Right lung (tissue), 10 donors: ENCODE measurements at places on chromosomes 1 and 21. TPM values are rescaled to one million over a fixed set of nuclear protein-coding genes. Genes with fewer than 3 reads are reported as not detected.

DNA sequence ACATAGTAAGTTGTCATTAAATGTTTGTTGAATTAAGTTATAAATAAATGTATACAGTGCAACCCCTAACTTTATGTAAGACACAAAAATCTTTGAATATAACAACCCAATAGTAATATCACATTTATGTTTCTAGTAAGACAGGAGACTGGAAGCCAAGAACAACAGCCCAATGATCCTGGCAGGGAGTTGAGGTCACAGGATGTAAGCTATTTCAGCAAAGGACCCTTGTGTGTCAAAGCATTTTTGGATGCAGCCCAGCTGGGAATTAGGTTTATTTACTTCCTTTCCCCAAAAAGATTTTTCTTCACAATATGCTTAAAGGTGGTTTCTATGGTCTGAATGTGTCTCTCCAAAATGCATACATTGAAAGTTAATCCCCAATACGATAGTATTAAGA is 34.0 kb upstream of the ABCA4 start:
- DNase-seq = no peak

- no peak for DNase-seq
Observed at GRCh38 chr1:207646944-207647579, 2.1 kb downstream of the CR1L start.

DNA sequence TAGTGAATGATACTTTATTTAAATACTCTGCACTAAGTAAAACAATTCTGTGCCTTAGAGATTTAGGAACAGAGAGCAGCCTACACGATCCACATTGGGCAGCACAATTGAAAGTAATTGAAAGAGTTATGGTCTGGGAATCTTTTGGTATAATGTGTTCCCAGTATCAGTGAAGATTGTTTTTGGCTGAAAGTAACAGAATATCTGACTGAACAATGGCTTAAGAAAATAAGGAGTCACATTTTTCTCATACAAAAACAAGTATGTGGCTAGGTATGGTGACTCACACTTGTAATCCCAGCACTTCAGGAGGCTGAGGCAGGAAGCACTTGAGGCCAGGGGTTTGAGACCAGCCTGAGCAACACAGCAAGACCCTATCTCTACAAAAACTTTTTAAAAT is 306.2 kb downstream of the NFIA start:
- DNase-seq = no peak

The MROH9 gene
- 0.89 TPM for polyA plus RNA-seq

The TACSTD2 gene
- polyA plus RNA-seq = 11.6 TPM

The C1QTNF12 gene
- 0.41 TPM for polyA plus RNA-seq

The NHLH1 gene
- polyA plus RNA-seq = 0.16 TPM

GRCh38 chr1:57925226-57925625 is 501.4 kb upstream of the DAB1 start:
- DNase-seq = no peak

The ID3 gene
- polyA plus RNA-seq = 172 TPM

GRCh38 chr1:81466961-81467360 is 333.8 kb upstream of the ADGRL2 start:
- DNase-seq = no peak

DNA sequence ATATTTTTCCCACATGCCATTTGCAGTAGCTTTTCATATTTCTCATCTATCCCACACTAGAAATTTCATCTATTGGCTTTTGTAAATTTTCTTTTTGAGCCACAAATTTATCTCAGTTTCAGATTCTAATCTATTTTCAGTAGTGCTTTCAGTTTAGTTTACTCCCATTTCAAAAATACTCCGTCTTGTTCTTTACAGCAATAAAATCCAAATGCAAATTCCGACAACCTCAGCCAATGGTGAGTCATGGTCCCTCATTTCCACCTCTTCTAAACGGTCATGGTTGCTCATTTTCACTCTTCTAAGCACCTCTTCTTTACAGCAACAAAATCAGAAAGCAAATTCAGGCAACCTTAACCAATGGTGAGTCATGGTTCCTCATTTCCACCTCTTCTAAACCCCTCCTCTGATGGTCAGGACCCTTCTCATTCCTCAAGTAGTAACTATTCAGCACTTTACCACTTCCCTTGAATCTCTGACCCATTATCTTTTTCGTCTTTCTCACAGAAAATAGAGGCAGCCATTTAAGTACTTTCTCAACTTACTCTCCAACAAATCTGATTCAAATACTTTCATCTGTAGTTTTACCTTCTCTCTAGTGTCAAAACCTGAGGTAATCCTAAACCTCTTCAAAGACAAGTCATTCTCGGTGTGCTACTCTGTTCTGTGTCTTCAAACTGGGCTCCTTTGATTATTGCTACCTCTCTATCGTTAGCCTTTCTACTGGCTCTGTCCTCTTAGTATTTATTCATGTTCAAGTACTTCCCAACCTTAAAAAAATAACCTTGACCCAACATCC is 34.4 kb downstream of the C21orf91 start:
- DNase-seq = no peak

- DNase-seq = no peak
Observed at GRCh38 chr21:24545807-24546361, 1061.4 kb downstream of the MRPL39 start.

The KAZN gene
- 26.2 TPM for polyA plus RNA-seq

The NCMAP gene
- polyA plus RNA-seq = 3.2 TPM

GRCh38 chr1:228507961-228508652 is 20.9 kb downstream of the RNF187 start:
- DNase-seq = no peak
